ENCODE measurements at places on chromosomes 3 and 15.

GRCh38 chr3:20878691-20879090 is 692.7 kb upstream of the SGO1 start:
- no peak for DNase-seq

DNA sequence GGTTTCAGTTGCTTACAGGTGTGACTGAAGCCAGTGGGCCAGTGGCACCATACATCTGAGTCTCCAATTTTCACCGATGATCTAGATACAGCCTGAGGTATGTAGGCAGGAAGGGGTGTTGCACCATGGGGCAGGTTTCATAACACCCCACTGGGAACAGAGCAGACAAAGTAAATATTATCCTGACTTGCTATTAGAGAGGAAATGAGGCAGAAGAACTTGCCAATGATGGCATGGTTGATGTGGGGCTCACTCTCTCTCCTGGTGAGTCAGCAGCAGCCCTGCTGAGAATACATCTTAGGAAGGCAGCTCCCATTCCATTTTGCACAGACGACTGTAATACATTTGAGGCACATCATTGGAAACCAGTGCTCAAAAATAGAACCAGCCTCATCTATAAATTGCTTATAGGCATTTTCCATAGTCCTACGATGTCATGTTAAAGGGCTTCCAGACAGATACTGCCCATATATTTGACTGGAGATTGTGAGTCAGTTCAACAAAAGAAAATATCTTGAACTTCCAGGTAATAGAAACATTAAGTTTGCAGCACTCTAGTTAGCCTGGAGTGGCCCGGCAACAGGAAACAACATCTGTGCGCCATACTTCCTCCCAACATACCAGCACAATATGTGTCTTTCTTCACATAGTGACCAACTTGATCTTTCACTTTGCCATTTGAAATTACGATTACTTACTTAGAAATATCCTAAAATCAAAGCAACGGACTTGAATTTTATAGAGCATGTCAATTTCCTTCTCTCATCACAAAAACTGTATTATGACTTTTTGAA is 175.5 kb downstream of the NECTIN3 start:
- no peak for DNase-seq

- DNase-seq: no peak
These were observed at the start of gene GXYLT2 for GRCh38 chr3:72887705-72888545. GXYLT2 (plus strand) TSS chr3:72888046; CDS start chr3:72888234, 188 bp downstream.

DNA sequence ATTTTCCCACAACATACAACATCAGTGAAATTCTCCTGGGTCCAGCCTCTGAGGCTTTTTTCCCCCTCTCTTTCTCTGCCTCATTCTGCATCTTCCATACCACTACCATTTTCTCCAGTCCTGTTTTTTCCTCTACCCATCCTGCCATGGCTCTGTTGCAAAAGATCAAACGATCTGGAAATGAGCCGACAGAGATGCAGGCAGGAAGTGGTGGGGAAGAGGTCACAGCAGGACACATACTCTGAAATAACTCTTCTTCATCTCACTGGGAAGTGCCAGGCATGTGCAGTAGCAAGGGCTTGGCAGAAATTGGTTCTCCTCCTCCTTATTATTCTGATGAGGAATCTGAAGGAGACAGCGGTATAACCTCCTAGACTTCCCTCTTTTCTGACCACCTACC is 114.3 kb downstream of the CORO2B start:
- no peak for DNase-seq

DNA sequence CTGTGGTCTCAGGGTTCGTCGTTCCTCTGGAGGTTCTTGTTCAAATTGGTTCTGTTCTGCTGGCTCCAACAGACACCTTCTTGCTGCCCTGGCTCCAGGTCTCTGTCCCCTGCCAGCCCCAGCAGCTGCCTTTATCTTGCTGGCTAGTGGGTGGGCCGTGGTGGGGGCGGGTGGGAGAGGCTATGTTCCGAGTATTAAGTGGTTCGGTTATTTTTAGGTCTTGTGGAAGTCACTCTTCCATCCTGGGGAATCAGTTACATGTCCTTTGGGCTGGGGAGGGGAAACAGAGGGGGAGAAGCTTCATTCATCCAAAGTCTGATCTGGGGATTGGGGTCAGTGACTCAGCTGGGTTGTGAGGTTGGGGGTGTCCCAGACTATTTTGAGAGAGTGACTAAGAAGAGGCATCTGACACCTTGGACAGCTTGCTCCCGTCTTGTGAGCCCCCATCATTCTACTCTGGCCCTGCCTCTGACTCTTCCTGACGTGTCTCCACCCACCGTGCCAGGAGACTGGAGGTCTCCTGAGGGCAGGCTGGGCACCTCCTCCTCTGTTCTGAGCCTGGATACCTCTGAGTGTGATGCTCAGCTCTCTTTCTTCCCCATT is at the start of gene XIRP1:
Gene XIRP1 (minus strand): TSS at position 106 of the 603 bp plus-strand sequence. CDS start 3,150 bp downstream, outside the sequence.
- no peak for DNase-seq

Data from activated naive CD4-positive, alpha-beta T cell treated with anti-CD3 and anti-CD28 coated beads, Interleukin-2, amount 50 U/mL, for 72 hours (primary cell).